Activated naive CD4-positive, alpha-beta T cell treated with anti-CD3 and anti-CD28 coated beads for 36 hours (primary cell): ENCODE measurements at places on chromosomes 1 and 21. TPM values are rescaled to one million over a fixed set of nuclear protein-coding genes. Genes with fewer than 3 reads are reported as not detected.
A peak's percentile ranks its signal among the peaks of the same experiment; 100 is the strongest.

DNA sequence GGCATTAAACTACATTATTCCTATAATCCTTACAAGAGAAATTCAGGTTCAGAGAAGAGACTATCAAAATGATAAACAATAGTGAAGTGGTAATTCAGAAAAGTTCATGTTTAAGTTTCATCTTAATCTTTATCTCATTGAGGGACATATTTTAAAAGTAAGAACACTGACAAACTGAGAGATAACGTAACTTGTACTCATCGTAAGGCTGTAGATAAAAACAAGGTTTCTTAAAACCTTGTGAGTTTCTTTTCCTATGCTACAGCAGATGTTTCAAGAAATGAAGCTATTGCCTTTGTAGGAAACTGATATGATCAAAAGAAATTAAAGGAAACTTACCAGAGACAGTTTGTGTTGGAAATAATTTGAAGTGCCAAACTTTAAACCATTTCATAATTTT is 65.0 kb downstream of the RERE start:
- no peak for DNase-seq

- no peak for DNase-seq
These were observed 10.1 kb downstream of the RAB7B start for GRCh38 chr1:205993068-205993467.

DNA sequence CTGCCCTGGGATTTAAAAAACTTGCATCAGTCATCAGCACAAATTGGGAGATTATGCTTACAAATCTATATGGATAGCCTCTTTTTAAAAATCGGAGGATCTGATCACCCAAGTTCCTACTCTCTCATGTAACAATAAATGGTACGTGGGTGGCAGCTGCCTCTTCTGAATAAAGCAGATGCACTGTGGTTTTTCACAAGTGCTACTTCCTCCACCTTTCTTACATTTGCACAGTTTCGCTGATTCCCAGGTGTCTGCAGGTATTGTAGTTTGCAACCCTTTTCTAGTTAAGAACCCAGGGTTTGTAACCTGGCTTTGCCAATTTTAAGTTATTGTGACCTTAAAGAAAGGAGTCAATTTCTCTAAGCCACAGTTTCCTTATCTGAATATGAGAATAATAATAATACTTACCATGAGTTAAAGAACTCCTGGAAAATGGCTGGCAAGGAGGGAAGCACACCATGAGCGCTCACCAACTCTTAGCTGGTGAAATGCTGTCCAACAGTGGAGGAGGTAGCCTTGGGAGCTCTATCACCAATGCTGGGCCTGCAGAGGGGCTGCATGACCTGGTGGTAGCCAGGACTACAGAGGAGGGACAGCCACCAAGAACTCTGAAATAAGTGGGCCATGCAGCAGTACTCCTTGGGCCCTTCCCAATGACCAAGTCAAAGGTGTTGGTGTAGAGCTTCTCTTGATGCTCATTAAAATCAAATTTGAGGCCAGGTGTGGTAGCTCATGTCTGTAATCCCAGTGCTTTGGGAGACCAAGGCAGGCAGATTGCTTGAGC is 30.2 kb upstream of the KCNA2 start:
- peak; percentile 55 for DNase-seq

- no peak for DNase-seq
These were observed 67.8 kb upstream of the SMYD2 start for GRCh38 chr1:214213136-214213535.

The RNU1-2 gene
- 1,341 TPM for total RNA-seq

The KLF17 gene
- not detected for total RNA-seq

The ST6GALNAC3 gene
- 2.5 TPM for total RNA-seq

- no peak for DNase-seq
These were observed 29.7 kb downstream of the ECE1 start for GRCh38 chr1:21260405-21261125.

- DNase-seq = no peak
These were observed 142.7 kb downstream of the TSEN15 start for GRCh38 chr1:184194236-184194635.

DNA sequence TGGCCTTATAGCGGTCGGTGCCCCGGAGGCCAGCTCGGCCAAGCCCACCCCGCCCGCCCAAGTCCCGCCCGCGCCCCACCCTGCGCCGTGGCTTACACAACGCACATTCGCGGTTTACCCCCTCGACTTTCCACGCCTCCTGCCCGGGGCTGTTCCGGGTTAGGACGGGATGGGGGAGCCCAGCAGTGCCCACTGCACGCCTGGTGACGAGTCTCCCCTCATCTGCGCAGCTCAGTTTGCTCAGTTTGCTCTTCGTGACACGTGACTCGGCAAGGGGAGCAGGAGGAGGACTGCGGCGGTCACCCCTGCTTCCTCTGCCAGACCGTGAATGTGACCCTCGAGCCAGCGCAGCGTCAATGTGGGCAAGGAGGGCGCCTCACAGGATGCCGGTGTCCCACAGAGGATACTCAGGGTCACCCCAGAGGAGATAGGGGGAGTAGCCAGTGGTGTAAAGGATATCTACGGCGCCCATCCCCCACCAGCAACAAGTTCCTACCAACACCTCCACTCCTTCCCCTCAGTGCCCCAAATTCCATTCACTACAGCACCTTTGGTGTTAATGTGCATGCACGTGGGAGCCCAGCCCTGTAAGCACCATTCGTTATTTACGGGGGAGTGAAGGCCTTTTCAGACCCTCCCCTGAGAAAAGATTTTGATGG is 350 bp upstream of the S100A6 start:
- peak; percentile 85 for DNase-seq

GRCh38 chr1:100982793-100983192 is 42.8 kb downstream of the DPH5 start:
- DNase-seq = no peak

The SH2D5 gene
- total RNA-seq = 0.15 TPM

DNA sequence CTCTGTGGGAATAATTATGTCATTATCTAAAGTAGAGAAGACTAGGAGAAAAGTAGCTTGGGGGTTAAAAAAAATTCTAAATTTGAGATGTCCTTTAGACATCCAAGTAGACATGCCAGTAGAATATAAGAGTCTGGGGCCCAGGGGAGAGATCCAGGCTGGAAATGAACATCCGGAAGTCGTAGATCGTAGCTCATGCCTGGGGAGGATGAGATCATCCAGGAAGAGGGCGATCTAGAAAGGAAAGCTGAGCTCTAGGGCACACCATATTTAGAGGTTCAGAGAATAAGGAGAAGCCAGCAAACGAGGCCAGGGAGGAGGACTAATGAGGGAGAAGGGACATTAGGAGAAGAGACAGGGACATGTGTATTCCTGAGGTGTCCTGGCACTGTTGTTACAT is 12.2 kb downstream of the NGF start:
- DNase-seq = no peak

- DNase-seq = no peak
These were observed 128.8 kb downstream of the KCNJ6 start for GRCh38 chr21:37787456-37787855.

The OR6K3 gene
- total RNA-seq = not detected

The RBM11 gene
- total RNA-seq = 5.9 TPM

- no peak for DNase-seq
These were observed 418.5 kb downstream of the PTPRC start for GRCh38 chr1:199057322-199057721.

- DNase-seq = no peak
These were observed 59.6 kb downstream of the ZNF678 start for GRCh38 chr1:227622739-227623475.

DNA sequence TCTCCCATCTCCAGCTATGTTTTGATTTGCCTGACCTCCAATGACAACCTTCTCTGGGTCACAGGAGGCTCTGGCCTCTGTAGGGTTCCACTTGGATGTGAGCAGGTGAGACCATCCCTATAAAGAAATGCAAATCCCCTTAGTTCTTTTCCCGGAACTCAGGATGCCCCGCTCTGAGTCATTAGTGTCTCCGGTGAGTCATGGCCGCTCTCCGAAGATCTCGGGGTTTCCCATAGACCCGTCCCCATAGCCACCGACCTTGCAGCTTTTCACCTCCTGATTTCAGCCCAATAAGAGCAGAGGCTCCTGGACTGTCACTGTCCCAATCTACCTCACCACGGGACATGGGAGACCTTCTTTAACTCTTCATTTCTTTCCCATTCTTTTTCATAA is 98.2 kb downstream of the PGBD5 start:
- peak; percentile 48 for DNase-seq

The CYB561D1 gene
- total RNA-seq = 8.5 TPM

The KRTAP19-3 gene
- not detected for total RNA-seq

The UBE2Q1 gene
- 79.2 TPM for total RNA-seq

DNA sequence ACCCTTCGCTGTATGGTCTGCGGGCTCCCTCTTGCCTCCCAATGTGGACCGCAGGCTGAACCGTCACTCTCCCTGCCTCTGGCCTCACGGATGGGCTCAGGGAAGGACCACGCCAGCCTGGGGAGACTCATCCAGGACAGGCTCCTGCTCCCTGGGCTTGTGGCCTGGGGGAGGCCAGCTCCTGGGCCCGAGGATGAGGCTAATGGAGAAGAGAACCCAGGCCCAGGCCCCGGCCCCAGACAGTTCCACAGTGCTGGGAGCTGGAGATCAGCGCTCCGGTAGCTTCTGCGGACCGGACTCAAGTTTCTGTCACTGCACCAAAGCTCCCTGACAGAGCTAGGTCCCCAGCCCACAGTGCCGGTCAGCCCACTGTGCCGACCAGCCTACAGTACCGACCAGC is 13.4 kb upstream of the PLEKHG5 start:
- DNase-seq = no peak

The B3GALT2 gene
- not detected for total RNA-seq

DNA sequence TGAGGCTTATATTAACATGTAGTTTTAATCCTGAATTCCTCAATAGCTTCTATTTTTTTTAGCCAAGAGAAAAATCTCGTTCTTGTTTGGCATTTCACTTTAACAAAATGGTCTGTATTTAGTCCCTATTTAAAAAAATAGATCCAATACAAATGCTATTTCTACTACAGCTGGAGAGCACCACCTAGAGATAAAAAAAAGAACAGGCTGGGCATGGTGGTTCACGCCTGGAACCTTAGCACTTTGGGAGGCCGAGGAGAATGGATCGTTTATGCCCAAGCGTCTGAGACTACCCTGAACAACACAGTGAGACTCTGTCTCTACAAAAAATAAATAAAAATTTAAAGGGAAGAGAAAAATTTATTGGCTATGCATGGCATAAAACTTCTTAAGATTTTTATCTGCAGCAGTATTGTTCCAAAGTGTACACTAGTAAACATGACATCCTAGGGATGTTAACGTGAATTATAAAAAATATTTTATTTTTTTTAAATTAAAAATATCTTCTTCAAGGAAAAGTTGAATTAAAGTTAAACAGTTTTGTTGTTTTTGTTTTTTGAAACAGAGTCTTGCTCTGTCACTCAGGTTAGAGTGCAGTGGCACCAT is 4.4 kb downstream of the ST7L start:
- DNase-seq = peak; percentile 25
